Thoracic aorta (tissue), 2 donors: ENCODE measurements at places on chromosomes 12 and 14. TPM values are rescaled to one million over a fixed set of nuclear protein-coding genes. Genes with fewer than 3 reads are reported as not detected.

DNA sequence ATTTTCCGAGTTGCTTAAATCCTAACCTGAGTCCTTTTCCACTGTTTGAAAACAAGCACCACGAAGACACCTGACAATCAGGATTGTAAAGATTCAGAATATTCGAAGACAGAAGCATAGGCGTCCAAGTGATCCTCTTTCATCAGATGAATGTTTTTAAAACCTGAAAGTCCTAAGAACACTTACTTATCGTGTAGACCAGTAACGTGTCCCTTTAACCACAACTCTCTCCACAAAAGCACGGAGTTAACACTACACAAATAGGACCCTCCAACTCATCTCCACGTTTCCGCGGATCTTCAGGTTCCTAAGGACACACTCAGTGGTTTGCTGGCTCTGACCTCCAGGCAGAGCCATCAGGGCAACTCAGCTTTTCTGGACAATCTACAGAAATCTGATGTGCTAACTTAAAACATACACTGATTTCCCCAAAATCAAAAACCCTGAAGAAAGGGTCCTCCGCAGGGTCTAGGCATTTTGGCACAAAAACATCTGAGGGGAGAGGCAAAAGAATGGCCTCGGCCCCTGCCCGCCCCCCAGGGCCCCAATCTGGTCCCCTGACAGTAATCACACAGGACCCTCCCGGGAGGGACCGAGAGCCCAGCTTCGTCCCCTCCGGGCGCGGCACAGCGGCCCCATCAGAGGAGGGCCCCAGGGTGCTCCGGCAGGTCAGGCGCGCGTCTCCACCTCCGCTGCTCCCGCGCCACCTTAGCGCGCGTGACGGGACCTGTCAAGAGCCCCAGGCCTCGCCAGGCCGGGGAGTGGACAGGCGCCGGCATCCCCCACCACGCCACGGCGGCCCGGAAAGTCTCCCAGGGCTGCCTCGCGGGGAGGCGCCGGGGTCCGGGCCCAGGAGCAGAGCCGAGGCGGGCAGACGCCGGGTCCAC lies 925 bp downstream of the DICER1 start:
- no peak for DNase-seq

- no peak for DNase-seq
Observed at GRCh38 chr14:72701605-72702004, 192.3 kb downstream of the DPF3 start.

GRCh38 chr14:31457665-31458659 lies 656 bp upstream of the DTD2 start:
- DNase-seq, result no peak

GRCh38 chr14:52695481-52696091 lies at the start of gene ERO1A:
Gene ERO1A, minus strand, starts transcription at chr14:52695558. Its CDS starts 77 bp downstream, at chr14:52695481.
- DNase-seq, result peak; percentile 49

DNA sequence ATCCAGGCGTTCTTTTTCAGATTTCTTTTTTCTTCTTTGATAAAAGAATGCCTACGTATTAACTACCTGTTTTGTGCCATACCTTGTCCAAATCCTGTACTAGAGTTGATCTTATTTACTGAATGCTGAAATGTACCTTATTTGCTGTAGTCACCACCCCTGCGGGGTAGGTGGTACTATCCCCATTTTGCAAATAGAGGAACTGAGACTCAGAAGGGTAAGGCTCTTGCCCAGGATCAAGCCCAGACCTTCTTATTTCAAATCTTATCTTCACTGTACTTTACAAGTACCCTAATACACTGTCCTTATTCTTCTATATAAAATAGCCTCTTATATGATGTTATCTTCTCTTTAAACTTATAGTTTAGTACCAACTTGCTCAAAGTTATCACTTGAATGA lies 206.5 kb downstream of the SLC41A2 start:
- no peak for DNase-seq

- DNase-seq, result no peak
Observed at GRCh38 chr12:118061873-118062843, 1.2 kb upstream of the WSB2 start.

- no peak for DNase-seq
Observed at GRCh38 chr12:93323625-93324329, 53.9 kb upstream of the NUDT4 start.

The SLC39A2 gene
- total RNA-seq, result not detected

The SLC41A2 gene
- 67.1 TPM for total RNA-seq

DNA sequence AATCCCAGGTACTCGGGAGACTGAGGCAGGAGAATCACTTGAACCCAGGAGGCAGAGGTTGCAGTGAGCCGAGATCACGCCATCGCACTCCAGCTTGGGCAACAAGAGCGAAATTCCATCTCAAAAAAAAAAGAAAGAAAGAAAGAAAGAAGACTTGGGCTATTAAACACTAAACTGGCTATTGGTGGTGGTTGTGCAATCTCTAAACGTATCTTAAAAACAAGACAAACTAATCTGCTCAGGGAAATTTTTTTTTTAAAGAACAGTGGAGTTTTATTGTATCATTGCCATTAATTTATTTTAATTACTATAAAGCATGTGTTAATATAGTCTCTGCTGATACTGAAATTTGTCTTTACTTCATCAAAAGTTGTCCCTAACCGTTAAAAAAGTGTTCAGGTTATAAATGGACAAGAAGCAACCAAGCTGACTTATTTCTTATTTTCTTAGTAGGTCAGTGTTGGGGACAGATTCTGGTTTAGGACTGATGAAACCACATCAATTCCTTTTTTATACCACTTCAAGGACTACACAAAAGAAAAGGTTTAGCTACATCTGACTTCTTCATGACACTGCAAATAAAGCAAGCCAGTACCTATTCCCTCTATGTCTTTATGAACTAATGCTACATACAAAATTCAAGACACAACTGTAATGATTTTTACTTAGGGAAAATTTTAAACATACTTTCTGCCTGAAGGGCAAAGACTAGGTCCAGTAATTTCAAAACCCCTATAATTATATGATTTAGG lies 68.7 kb upstream of the KRAS start:
- DNase-seq, result no peak

- no peak for DNase-seq
Observed at GRCh38 chr14:91317381-91318308, 73.1 kb upstream of the GPR68 start.

The HOXC10 gene
- not detected for total RNA-seq

GRCh38 chr12:104718304-104718929 lies 239.7 kb downstream of the SLC41A2 start:
- no peak for DNase-seq

The TSPAN11 gene
- total RNA-seq, result 0.41 TPM

DNA sequence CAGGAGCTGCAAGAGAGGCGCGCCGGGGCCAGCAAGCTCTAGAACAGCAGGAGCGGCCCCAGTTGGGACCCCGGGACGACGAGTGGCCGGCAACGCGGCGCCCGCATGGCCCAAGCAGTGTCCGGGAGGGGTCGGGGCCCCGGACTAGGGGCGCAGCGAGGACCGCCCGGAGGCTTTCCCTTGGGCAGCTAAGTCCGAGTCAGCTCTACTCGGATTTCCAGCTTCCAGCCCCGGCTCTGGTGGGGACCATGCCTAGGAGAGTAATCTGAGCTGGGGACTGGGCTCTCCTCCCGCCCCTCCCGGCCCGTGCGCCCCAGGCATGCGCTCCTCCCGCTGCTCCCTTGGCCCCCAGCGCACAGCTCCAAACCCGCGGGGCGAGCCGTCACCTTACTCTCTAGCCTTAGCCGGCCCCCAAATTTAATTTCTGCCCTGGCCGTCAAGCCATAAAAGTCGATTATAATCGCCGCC lies 41.6 kb upstream of the CAPRIN2 start:
- DNase-seq, result no peak

DNA sequence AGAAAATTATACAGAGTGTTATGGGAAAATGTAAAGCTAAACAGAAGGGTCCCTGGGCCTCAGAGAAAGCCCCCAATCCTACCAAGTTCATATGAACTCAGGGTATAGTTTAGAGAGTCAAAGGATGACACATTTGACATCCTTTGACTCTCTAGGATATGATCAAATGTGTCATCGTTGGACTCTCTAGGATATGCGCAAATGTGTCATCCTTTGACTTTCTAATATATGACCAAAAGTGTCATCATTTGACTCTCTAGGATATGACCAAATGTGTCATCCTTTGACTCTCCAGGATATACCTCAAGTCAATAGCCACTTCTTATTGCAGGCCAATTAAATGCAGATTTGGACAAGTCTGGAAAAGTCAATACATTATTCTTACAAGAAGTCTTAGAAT lies 204.8 kb upstream of the IGF1 start:
- DNase-seq, result no peak

DNA sequence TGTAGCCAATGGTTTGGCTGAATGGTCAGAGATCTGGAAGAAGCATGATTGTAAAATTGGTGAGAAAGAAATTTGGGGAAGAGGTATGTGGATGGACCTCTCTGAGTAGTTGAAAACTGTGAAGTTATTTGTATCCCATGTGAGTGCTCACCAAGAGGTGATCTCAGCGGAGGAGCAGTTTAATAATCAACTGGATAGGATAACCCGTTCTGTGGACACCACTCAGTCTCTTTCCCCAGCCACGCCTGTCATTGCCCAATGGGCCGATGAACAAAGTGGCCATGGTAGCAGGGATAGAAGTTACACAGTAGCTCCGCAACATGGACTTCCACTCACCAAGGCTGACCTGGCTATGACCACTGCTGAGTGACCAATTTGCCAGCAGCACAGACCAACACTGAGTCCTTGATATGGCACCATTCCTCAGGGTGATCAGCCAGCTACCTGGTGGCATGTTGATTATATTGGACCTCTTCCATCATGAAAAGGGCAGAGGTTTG lies 257.4 kb upstream of the ATXN7L3B start:
- no peak for DNase-seq

DNA sequence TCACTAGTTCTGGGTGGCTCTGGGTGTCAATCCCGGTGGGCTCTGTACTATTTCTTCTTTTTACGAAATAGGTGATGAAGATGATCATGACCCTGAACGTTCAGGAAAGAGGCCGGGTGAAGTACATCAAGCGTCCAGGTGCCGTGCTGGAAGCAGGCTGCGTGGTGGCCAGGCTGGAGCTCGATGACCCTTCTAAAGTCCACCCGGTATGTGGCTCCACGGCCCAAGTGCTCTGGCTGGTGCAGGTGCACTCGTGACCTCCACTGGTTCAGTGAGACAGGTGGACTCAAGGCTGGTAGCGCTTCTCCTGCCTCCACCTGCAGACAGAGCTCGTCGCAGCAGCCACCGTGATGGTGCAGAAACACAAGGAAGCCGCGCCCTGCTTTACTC lies 85.1 kb downstream of the ACACB start:
- DNase-seq, result no peak

DNA sequence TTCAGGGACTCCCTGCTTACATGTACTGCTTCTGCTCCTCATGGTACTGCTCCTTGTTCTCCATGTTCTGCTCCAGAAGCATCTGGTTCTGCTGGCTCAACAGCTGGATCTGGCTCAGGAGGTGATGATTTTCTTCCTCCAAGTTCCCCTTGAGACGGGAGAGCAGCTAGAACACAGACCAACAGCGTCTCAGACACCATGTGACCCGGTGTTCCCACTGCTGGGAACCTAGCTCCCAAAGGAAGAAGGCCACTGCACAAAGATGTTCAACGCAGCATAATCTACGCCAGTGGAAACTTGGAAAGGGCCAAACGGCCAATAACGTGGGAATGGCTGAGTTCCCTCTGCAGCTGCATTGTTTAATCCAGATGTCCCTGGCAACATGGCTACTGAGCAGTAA lies 49.6 kb upstream of the GPR68 start:
- no peak for DNase-seq

GRCh38 chr14:95345032-95345431 lies 25.3 kb upstream of the CLMN start:
- no peak for DNase-seq

DNA sequence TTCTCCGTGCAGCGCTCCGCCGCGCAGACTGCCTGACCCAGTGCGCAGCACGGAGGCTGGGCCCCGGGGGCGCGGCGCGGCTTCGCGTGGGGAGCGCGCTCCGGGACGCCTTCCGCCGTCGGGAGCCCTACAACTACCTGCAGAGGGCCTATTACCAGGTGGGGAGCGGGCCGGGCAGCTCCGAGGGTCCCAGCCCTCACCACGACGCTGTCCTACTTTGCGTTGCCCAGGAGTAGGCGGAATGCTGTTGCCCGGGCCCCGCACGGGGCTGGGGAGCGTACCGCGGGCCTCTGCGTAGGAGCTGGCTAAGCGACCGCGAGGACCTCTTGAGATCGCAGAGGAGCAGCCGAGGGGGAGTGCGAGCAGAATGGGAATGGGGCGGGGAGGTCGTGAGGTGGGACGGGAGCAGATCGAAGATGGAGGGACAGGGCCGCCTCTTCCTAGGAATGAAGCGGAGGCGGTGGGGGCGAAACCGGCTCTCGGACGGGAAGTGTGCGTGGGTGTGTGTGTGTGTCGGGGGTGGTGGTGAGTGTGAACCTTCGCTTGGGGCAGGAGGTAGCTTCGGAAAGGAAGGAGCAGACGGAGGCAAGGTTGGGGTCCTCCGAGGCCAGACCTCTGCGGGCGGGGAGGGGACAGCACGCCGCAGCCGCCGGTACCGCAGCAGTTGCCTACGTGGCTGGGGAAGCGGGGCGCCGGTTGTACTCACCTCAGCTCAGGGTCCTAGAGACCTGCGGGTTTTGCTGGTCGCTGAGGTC lies 751 bp downstream of the P3H3 start:
- no peak for DNase-seq

- DNase-seq, result peak; percentile 39
Observed at GRCh38 chr14:35336494-35337268, 44.5 kb downstream of the PSMA6 start.

The ZNF10 gene
- total RNA-seq, result 13.9 TPM

GRCh38 chr12:111275308-111275707 lies 93.6 kb downstream of the PHETA1 start:
- DNase-seq, result no peak

GRCh38 chr14:104106471-104106991 lies 21.0 kb downstream of the ASPG start:
- DNase-seq, result no peak
